ENCODE measurements at places on chromosomes 6 and 20.

- DNase-seq, result no peak
Observed at GRCh38 chr6:28345201-28345600, 4.5 kb upstream of the ZKSCAN3 start.

DNA sequence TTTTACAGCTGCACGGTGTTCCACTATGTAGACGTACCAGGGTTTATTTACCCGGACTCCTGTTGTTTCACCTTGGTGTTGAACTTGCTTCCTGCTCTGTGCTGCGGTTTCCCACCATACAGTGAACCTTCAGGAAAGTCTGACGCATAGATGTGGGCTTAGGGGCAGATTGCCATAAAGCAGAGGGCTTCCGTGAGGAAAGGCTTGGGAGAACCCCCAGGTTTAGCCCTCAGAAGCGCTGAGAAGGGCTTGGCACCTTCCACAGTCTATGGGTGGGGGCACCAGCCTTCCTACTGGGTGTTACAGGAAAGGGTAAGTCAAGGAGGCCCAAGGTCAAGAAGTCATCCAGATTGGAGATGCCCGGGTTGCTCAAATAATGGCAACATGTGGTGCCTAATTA is 19.2 kb upstream of the MRPS18A start:
- DNase-seq, result no peak

DNA sequence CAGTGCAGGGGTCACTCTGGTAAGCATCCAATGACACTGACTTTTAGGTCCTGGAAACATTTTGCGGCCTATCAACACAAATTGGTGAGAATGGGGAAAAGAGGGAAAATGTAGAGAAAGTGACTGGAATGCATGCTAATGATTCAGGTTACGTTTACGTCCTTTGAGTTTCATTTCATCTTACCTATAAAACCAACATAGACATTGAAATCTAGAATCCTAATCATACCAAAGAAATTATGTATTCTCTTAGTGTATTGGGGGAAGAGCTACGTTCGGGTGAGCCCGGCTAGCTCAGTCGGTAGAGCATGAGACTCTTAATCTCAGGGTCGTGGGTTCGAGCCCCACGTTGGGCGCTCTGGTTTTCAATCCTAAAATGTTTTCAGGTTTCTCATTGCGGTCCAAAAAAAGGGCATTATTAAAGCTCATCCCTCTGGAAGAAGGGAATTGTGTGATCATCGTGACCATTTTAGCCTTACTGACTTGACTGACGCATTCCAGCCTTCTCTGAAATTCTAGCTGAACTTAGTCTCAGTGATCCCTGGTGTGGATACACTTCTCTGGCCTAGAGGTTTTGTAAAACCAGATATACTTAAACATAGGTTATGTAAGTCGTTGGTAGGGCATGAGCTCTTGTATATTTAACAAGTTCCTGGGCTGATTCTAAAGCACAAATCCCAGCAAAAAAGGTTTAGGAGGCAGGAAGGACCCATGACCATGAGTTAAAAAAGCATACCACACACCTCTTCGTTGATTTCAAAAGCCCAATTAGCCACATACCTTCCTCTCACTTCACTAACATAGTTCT is 18.3 kb downstream of the HMGN4 start:
- DNase-seq, result no peak

GRCh38 chr6:79909517-79909916 is 37.8 kb downstream of the ELOVL4 start:
- no peak for DNase-seq

DNA sequence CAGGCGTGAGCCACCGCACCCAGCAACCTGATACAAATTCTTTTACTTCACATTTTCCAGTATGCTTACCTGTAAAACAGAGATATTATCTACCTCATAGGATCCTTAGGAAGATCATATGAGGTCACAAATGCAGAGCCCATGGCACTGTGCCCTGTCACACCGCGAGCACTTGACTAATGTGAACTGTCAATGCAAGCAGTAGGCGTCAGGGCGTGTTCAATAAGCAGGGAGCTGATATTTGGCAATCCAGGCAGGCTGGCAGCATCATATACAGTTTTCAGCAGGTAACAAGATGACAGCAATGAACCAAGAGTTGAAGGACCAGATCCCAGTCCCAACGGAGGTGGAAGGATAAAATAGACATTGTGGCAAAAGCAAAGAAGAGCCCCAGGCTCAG is 14.6 kb upstream of the ARID1B start:
- DNase-seq, result no peak

DNA sequence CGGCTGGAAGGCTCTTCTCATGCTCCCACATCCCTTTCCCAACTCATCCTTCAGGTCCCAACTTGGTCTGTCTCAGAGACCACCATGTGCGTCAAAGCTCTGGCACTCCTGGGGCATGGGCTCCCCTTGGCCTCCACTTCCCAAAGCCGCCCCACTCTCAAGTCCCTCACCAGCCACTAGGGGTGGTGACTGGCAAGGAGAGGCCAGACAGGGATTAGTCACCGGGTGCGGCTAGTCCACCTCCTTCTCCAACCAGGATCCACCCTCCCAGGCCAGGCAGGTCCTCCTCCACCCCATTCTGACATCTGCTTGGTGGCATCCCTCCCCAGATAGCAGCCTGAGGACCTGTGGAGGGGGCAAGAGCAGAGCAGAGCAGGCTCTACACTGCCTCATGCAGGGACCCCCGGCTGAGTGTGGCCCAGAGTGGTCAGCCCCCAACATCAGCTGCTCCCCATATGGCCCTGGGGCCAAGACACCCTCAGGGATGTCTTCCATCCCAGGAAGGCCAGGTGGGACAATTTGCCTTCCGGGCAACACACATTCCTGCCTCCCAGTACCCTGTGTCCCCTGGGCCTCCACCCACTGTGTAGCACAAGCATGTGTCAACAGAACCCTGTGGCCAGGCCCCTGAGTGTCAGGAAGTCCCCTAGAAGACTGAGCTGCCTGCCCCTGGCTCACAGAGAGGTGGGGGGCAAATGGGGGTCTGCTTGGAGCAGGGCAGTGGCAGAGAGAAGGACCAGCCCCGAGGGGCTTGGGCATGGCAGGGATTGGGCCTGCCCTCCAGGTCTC is 29.2 kb downstream of the YTHDF1 start:
- no peak for DNase-seq

DNA sequence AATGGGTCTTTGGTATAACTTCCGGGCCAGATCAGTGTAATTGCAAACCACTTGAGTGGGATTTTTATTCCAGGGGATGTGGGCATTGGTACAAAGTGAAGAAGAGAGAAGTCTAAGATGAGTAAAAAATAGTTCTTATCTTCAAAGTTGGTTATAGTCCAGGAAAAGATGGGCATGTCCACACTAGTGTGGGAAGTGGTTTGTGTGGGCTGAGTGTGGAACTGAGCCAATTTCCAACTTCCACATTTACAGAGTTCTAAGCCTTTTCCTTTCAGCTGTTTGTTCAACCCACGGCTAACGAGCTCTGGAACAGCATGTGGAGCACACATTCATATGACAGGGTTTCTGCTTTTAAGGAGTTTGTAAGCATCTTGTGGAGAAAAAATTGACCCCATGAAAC is 72.3 kb upstream of the IFNGR1 start:
- DNase-seq, result no peak

- DNase-seq, result peak; percentile 79
Observed at GRCh38 chr6:7261032-7261841, 51.8 kb downstream of the SSR1 start.

GRCh38 chr20:49785852-49786175 is 26.8 kb upstream of the SLC9A8 start:
- DNase-seq, result no peak
